ENCODE measurements at places on chromosomes 13 and 19.

DNA sequence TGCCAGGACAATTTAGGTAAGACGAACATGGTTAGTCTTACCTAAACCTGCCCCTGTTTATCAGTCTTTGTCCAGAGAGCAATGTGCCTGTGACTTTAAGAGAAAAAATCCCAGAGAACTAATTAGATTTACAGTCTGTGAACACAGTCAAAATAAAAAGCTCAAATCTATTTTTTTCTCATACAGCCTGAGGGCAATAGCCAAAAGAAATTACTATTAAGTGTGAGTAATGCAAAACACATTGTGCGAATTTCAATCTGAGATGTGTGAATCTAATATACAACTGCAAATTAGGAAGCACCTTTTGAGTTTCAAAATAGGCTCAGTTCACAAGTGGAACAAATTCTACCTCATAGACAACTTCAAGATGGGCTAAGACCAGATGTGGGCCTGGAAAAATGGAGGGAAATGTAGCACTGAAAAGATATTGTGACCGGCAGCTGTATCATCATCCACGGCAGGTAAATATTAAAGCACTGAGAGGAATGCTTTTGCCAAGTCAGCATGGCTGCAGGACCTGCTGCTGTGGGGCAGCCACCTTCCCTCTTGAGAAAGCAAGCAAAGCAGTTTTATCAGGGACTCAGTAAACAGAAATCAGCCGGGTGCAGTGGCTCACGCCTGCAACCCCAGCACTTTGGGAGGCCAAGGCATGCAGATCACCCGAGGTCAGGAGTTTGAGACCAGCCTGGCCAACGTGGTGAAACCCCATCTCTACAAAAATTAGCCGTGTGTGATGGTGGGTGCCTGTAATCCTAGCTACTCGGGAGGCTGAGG lies 114.8 kb downstream of the KATNAL1 start:
- DNase-seq: no peak

DNA sequence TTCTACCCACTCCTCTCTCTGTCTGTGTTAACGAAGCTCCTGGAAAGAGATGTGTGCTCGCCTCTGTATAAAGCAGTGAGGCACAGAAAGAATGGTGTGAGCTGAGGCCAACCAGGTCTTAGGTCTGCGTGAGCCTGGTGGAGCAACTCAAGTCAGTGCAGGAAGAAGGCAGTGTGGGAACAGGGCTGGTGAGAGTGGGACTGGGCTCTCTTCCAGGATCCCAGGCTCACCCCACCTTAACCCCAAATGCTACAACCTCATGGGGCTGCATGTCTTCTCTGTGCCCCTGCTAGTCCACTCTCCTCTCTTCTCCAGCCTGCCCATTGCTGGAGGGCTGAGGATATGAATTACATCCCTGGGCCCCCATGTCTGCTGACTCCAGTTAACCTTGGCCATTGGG lies 127.4 kb downstream of the DCT start:
- DNase-seq: no peak

DNA sequence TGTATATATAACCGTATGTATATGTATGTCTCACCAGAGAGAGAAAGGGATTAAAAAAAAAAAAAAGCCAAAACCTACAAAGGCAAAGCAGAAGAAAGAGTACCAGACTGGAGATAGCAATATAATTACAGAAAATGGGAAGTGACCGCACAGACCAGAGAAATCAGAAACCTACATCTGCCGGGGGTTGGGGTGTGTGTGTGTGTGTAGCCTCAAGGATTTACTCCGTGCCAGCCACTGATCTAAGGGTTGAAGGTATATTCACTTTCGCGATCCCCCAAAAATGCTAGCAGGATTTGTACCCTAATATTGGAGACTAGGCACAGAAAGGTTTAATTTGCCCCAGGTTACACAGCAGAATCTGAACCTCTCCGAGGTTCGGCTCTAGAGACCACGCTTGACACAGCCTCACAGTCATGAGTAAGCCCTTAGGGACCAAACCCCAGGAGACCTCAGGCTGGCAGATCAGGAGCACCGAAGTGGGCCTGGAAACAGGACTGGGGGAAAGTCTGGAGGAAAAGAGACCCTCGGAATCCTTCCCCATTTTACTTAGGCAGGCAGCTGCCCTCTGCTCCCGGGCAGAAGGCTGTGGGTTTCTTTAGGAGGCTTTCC lies 14.8 kb downstream of the ARL11 start:
- no peak for DNase-seq

DNA sequence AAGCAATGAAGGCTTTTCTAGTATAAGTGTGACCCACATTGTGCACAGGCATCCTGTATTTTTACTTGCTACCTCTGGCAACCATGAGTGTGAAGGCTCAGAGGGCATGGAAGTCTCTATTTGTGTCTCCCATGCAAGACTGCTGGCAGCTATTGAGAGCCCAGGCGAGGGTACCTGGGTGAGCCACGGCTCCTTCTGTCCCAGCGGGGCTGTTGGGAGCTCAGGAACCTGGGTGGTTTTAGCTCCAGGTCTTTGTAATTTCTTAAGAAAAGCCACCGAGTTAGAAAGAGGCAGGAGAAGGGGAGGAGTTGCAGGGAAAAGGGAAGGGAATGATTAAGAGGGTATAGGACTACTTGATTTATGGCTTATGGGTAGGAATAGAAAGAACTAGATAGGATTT lies 190.4 kb upstream of the SOX1 start:
- DNase-seq: no peak

GRCh38 chr19:34881982-34882381 lies 44.7 kb upstream of the ZNF30 start:
- DNase-seq: no peak

- DNase-seq: no peak
Observed at GRCh38 chr13:103140001-103140671, 73.9 kb upstream of the SLC10A2 start.

DNA sequence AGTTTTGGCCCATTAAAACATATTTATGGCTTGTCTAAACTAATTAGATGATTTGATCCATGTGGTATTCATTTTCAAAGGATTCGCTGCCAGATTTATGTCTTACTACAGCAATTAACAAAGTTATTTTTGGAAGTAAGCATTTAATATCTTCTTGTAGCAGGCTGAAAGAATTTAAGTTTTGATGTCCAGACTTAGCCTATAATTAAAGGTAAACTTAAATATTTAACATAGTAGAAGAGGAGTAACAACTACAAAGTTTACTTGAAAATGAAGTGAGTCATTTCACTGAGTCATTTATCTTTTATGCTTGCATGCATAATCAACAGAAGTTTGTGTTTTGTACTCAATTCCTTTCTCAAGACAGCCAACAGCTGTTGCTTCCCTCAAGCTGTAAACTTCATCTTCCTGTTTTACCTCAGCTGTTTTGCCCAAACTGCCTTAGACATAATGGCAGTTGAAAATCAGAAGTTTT lies 58.1 kb downstream of the EDNRB start:
- no peak for DNase-seq

DNA sequence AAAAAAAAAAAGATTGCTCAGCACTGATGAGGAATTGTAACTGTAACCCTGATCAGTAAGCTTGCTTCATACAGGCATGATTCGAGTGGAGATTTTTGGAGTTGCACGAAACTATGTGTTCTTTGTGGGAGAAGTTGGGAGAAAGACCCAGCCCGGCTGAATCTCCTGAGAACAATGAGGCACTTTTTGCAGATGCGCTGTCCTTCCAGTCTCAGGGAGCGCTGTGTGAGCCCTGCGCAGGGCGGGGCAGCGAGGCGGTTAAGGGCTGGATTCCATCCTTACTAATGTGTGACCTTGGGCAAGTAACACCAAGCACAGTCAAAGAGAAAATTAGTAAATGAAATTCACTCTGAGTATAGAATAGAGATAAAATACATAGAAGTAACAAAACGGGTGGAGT lies 76.9 kb downstream of the SIPA1L3 start:
- DNase-seq: no peak

GRCh38 chr13:49503951-49504350 lies 8.2 kb downstream of the PHF11 start:
- DNase-seq: no peak

GRCh38 chr19:38922482-38922881 lies 8.1 kb downstream of the SARS2 start:
- no peak for DNase-seq

GRCh38 chr19:27906081-27906480 lies 1306.9 kb downstream of the UQCRFS1 start:
- no peak for DNase-seq

GRCh38 chr13:99955747-99956472 lies 15.7 kb downstream of the ZIC5 start:
- DNase-seq: no peak

GRCh38 chr19:39139971-39140453 lies 14.4 kb downstream of the PAK4 start:
- DNase-seq: no peak

- no peak for DNase-seq
Observed at GRCh38 chr13:100339411-100339940, 249.1 kb downstream of the GGACT start.

DNA sequence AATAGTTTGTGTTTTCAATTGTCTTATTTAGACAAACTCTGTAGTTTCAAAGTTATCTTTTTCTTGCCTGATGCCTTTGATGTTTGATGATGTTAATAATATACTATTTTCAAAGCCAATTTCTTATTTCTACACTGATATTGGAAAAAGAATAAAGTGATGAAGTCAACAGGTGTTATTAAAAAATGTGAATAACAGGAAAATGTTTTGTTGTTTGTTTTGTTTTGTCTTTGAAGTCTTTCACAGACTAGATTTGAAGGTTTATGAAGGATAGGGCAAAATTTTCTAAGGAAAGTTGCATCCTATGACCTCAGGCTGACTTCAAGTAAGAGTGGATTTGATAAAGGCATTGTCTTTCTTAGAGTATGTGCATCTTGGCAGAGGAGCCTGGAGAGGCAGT lies 31.2 kb downstream of the ZNF790 start:
- DNase-seq: no peak

DNA sequence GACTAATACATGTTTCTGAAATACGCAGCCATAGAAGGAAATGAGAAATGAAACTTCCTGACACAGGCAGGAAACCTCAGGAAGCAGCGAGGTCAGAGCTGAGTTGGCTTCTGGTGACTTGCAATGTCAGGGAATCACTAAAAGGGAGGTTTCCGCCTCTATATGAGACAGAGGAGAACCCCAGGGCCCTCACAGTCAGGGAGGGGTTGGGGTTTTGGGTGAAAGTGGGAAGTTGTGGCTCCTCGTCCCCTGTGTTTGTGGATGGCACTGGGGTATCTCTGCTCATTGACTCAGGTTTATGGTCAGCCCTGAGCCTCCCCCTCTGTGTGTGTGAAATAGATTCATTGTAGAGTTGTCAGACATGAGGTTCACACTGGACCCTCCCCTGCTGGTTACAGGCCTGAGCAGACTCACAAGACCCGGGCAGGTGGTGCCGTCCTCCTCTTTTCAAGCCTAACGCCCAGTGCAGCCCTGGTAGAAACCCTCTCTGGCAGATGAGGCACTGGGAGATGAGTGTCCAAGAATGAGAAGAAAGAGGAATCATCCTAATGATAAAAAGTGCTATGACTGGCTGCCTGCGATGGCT lies 5.5 kb upstream of the LILRA6 start:
- peak; percentile 14 for DNase-seq

DNA sequence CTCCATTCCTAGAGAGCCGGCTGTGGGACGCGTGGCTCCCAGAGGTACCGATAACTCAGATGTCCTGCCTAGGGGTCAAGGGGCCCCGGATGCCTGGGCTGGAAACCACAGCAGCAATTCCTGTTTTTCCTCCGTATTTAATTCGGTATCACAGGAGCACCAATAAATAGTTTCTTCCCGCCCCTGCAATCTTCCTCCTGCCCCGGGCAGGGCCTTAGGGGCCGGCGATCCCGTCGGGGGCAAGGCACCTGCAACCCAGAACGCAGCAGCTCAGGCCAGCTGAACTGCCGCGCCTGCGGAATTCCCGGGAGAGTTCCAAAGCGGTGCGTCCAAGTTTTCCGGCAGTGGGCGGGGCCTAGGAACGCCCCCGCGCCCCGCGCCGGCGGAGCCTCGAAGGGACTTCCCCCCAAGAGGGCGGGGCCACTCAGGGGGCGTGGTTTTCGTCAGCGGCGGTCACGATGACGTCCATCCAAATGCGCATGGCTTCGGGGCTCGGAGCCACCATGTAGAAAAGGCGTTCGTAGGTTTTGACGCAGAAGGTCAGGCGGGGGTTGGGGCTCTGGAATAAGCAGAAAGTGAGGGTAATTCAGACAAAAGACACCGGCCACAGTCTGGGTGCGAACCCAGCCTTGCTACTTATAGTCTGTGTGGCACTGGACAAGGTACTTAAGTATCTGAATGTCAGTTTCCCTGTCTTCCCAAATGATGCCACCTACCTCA lies 9.7 kb upstream of the LYPD3 start:
- DNase-seq: peak; percentile 97

DNA sequence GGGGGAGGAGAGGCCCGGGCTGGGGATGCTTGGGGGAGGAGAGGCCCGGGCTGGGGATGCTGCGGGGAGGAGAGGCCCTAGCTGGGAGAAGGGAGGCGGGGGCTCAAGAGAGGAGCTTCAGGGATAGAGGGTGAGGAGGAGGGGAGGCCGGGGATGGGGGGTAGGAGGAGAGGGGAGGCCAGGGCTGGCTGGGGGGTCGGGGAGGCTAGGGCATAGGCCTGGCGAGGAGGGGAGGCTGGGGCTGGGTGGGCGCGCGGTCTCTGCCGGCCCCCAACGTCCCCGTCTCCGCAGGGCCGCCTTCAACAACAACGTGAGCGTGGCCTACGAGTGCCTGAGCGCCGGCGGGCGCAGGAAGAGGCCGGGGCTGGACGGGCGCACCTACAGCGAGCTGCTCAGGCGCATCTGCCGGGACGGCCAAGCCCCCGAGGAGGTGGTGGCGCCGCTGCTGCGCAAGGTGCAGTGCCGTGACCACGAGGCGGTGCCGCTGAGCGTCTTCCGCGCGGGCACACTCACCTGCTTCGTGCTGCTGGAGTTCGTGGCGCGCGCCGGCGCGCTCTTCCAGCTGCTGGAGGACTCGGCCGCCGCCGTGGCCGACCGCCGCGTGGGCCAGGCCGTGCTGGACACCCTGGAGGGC lies 11.4 kb downstream of the TPGS1 start:
- no peak for DNase-seq

- no peak for DNase-seq
Observed at GRCh38 chr13:43408274-43408673, 378.5 kb downstream of the ENOX1 start.

DNA sequence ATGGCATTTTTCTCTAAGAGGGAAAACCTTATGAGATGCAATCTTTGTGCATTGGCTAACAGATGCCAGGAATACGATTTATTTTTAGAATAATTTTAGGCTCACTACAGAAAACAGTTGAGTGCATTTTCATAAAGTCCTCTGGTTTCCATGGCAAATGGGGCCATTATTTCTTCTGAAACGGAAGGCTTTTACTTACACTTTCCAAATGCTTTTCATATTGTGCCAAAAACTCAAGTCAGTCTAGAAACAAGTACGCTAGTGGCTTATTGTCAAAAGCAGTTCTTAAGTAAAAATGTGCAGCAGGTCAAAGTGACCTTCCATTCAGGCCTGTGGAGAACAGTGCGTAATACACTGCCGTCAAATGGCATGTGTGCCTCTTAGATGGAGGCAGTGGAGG lies 628.7 kb downstream of the EFNB2 start:
- DNase-seq: no peak

DNA sequence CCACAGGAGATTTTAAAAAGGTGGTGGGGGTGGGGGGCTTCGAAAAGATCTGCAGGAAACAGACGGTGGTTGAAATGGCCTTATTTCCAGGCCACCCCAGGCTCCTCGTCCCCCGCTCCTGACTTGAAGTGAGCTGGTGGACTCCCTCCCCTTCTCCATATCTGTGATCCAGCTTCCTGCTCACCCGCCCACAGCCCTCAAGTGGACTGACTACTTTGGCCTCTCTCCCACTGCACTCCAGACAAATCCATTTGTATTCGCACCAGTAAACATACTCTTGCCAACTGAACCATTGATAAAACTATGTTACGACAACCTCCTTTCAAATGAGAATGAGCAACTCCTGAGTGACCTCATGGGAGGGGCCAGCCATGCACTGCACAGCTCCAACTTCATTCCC lies 259.5 kb downstream of the COL4A1 start:
- no peak for DNase-seq

- no peak for DNase-seq
Observed at GRCh38 chr19:58556622-58557220, 1.7 kb downstream of the UBE2M start.
